Upper lobe of left lung (tissue), 6 donors: ENCODE measurements at places on chromosomes 11 and 22. TPM values are rescaled to one million over a fixed set of nuclear protein-coding genes. Genes with fewer than 3 reads are reported as not detected.
A peak's percentile ranks its signal among the peaks of the same experiment; 100 is the strongest.

IFT27 gene
- 38.9 TPM for total RNA-seq

DNA sequence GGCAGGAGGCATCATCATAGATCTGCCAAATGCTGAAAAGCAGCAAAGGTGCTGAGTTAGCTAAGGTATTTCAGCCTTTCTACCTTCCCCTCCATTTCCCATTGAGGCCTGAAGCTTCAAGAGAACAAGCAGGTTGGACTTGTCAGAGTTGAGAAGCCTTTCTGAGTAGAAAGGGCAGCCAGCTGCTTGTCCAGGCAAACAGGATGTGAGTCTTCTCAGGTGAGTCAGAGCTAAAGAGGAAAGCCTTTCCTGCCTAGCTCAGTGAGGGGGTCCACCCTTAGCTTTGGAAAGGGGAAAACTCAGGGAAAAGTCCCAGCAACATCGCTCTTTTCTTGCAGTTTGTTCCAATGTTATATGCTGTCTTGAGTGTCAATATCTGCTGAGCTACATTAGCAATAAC lies 13.2 kb upstream of the MPZL2 start:
- H3K4me3 ChIP-seq: no peak overlapping the region
- no peaks in the 10 kb centered on the region for H3K36me3 ChIP-seq
- H3K4me1 ChIP-seq: peaks cover 17% of the 10 kb centered on the region
- H3K27ac ChIP-seq: peak overlapping the region; percentile 28
- no peaks in the 10 kb centered on the region for H3K27me3 ChIP-seq
- no peak for DNase-seq

GRCh38 chr11:21650961-21651360 lies 541.9 kb upstream of the ANO5 start:
- peaks cover 1% of the 10 kb centered on the region for H3K27me3 ChIP-seq
- no peak overlapping the region for H3K27ac ChIP-seq
- no peak overlapping the region for H3K4me3 ChIP-seq
- no peaks in the 10 kb centered on the region for H3K4me1 ChIP-seq
- DNase-seq: no peak

PKNOX2 gene
- total RNA-seq: 4.9 TPM

IGLL1 gene
- not detected for total RNA-seq

GRCh38 chr11:124511745-124512144 lies 31.7 kb downstream of the OR8B12 start:
- H3K27me3 ChIP-seq: no peaks in the 10 kb centered on the region
- H3K4me3 ChIP-seq: no peak overlapping the region
- H3K27ac ChIP-seq: no peak overlapping the region
- no peaks in the 10 kb centered on the region for H3K36me3 ChIP-seq

DNA sequence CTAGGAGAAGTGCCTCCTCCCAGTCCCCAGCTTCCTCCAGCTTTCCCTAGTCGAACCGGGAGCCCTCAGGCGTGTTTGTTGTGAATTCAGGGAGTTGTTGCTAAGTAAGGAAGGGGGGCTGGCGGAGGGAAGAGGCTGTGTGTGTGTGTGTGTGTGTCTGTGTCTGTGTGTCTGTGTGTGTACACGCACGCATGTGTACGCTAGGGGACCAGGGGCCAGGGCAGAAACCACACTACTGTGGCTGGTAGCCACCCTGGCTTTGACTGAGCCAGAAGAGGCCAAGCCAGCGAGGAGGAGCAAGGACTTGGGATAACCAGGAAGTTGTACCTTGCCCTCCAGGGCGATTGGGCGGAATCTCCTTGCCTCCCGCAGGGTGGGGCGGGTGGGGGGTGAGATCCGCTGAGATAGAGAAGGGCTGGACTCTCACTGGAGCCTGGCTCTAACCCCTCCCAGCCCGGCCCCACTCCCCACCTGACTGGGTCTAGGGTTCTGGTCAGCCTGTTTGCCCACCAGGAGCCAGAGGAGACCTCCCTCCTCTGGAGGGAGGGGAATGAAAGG lies 7.5 kb downstream of the BCL9L start:
- peaks cover 95% of the 10 kb centered on the region for H3K4me1 ChIP-seq
- peak overlapping the region; percentile 98 for H3K27ac ChIP-seq
- DNase-seq: no peak
- peak overlapping the region; percentile 14 for H3K4me3 ChIP-seq

DNA sequence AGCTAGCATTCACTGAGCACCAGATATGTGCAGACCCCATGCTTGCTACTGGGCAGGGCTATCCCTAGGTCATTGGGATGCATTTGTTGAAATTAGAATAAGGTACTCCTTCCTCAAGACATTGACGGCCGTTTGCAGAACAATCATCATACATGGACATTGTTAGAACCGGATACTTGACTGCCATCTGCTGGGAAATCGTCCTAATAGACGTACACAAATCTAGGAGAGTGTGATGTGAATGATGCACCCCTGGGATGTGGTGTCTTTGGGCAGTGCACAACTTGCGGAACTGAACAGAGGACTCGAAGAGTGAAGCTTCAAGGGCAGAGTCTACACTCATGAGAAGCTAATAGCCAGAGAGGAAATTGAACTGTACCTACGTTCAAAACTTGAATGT lies 35.9 kb downstream of the MYO18B start:
- H3K4me1 ChIP-seq: no peaks in the 10 kb centered on the region
- no peaks in the 10 kb centered on the region for H3K27me3 ChIP-seq

- H3K4me3 ChIP-seq: no peak overlapping the region
- H3K27ac ChIP-seq: no peak overlapping the region
- no peaks in the 10 kb centered on the region for H3K36me3 ChIP-seq
- no peaks in the 10 kb centered on the region for H3K27me3 ChIP-seq
- no peak for DNase-seq
Observed at GRCh38 chr11:113667801-113668200, 38.3 kb downstream of the TMPRSS5 start.

DNA sequence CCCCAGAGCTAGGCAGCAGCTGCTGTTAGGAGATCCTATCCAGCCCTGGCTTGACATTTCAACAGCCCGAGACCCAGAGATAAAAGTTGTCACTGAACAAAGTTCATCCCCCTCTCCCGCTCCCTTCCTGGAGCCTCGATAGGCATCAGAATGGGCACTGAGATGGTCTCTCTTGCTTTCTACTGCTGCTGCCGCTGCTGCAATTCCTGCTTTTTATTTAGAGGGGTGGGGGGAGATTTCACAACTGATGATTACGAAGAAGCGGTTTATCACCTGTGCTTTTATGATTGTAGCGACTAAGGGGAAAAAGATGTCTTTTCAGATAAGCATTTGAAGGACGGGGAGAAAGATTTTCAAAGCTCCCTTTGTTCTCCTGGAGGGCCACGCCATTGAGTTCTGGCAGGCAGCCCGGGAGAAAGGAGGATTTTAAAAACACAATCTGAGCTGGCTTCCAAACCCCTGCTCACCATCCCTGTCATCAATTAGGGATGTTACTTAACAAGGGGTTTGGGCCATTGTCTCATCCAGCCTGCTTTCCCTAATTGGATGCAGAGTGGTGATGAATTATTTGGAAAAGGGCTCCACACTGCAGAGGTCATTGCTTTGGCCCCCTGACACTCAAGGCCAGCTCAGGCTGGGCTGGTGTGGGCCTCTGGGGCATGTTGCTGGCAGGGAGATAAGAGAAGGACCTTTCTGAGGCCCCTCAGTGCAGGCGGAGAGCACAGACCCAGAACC lies 344.7 kb downstream of the BUD13 start:
- DNase-seq: no peak
- H3K4me1 ChIP-seq: no peaks in the 10 kb centered on the region
- no peaks in the 10 kb centered on the region for H3K27me3 ChIP-seq

DNA sequence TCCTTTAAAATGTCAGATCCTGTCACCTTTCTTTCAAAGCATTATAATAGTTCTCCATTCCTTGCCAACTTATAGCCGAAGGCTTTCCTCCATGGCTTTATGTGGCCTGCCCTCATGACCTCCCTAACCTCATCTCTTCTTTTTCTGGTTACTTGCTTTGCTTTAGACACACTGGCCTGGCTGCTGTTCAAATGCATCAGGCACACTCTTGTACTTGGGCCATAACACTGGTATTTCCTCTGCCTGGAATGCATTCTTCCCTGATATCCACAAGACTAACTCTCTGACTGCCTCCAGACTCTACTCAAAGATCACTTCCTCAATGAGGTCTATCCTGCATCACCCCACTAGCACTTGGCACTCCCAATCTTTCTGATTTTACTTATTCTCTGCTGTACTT lies 710.3 kb downstream of the KCNA4 start:
- no peak overlapping the region for H3K27ac ChIP-seq
- no peaks in the 10 kb centered on the region for H3K4me1 ChIP-seq
- no peak for DNase-seq
- no peak overlapping the region for H3K4me3 ChIP-seq
- no peaks in the 10 kb centered on the region for H3K27me3 ChIP-seq
- no peaks in the 10 kb centered on the region for H3K36me3 ChIP-seq

- peak; percentile 96 for DNase-seq
- no peaks in the 10 kb centered on the region for H3K27me3 ChIP-seq
- H3K36me3 ChIP-seq: no peaks in the 10 kb centered on the region
- H3K4me1 ChIP-seq: no peaks in the 10 kb centered on the region
- peak within 1 kb of the TSS; percentile 75 for H3K4me3 ChIP-seq
- H3K27ac ChIP-seq: peak within 1 kb of the TSS; percentile 93
Observed at GRCh38 chr22:23750714-23751440, at the start of gene ZNF70. ZNF70 (minus strand) TSS chr22:23751112; CDS start chr22:23745140, 5,972 bp downstream.

GRCh38 chr11:15507592-15507991 lies 392.9 kb downstream of the INSC start:
- H3K27me3 ChIP-seq: no peaks in the 10 kb centered on the region
- no peak overlapping the region for H3K27ac ChIP-seq
- no peaks in the 10 kb centered on the region for H3K36me3 ChIP-seq
- no peak for DNase-seq

OR52E6 gene
- not detected for total RNA-seq

MOGAT2 gene
- total RNA-seq: not detected

DNA sequence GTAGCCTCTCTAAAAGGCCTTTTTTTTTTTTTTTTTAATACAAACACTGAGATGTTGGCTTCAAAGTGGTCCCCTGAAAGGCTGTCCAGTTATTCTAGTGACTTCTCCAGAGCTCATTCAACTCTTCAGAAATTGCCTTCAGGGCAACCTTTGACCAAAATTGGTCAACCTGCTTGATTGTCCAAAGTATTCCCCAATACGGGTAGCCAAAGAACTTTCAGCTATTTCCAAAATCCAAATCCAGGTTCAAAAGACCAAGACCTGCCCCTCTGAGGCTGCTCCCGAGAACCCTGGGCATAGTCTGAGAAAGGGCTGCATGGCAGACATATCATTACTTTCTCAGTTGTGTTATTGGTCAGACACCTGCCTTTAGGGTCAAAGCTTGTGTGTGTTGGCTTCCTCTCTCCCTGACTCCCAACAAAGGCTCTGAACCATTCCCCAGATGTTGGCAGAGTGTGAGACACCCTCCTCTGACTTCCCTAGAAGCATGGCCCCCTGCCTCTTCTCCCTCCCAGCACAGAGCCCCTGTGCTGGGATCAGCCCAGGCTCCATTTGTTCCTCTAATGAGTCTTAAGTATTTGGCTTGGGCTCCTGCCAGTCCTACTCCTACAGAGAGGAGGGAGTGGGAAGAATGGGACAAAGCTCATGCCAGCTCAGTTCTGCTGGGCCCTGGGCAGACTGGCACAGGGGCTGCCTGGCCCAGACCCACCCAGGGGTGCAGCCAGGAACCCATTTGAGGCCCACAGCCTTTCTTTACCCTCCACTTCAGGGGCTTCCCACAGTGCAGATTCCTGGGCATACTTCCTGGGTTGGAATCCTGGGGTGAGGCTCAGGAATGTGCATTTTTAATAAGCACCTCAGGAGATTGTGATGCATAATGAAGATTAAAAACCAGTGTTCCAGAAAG lies 30.3 kb downstream of the TNKS1BP1 start:
- peaks cover 14% of the 10 kb centered on the region for H3K36me3 ChIP-seq
- no peak overlapping the region for H3K4me3 ChIP-seq
- H3K27ac ChIP-seq: peak overlapping the region; percentile 67
- no peaks in the 10 kb centered on the region for H3K27me3 ChIP-seq
